Fibroblast of lung (primary cell): ENCODE measurements at places on chromosomes 7 and 10. TPM values are rescaled to one million over a fixed set of nuclear protein-coding genes. Genes with fewer than 3 reads are reported as not detected.

VSTM2A gene
- polyA plus RNA-seq = not detected in 2 replicates

DNA sequence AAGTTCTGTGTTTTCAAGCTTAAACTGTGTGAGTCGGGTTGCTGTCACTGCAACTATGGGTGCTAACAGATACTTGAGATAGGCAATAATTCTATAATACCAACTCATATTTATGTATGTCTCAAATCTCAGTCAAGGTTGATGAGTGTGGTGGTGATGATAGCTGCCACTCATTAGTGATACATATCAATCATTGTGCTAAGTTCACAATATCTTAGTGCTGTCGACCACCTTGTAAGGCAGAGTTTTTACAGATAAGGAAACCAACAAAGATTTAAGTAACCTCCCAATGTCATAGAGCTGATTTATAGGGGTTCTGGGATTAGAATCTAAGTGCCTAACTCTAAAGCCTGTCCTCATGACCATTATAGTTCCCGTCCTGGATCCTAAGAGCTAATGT, 82.5 kb downstream of the ELAPOR2 start:
- no peak for DNase-seq

DNA sequence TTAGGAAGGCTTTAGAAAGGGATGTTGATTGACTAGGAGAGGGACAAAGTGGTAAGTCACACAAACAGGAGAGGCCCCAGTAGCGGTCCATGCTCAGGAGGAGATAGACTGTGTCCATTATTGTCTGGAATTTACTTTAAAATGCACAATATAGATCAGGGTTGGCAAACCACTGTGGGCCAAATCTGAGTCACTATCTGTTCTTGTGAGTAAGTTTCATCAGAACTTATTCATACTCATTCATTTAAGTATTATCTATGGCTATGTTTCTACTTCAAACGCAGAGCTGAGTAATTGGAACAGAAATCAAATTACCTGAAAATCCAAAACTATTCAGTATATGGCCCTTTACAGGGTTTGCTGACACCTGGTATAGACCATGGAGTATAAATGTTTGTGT, 166.5 kb downstream of the COL28A1 start:
- peak; percentile 2 for DNase-seq

GRCh38 chr7:96669812-96670211, 39.8 kb downstream of the SEM1 start:
- DNase-seq = no peak

DNA sequence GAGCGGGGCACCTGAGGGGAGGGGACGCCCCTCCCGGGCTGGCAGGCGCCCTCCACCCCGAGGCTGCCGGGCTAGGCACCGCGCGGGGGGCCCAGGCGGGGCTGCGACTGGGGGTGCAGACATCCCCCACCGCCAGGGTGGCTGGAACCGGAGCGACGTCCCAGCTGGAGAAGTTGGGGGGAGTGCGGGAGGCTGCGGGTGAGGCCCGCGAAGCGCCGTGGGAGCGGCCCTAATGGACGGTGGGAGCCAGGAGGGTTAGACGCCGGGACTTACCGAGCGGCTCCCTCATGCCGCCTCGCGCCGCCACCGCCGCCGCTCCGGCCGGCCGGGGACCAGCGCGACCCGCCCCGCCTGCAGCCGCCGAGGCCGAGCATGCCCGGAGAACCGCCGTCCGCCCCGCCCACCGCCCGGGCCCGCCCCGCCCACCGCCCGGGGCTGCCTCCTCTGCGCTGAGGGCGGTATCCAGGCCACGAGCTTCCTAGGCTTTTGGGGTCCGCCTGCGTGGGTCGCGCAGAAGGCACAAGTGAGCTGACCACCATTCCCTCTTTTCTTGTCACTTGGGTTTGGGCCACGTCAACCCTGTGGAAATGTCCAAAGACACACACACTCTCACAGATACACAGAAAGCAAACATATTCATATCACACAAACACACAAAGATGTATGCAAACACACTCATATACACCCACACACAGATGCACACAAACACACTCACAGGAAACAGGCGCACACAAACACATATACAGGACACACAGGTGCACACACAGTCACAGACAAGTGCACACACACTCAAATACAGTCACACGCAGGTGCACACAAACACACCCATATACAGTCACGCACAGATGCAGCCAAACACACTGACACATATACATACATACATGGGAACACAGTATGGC, at the start of gene JCAD:
TSS of gene JCAD (minus strand) at position 378 of the 899 bp plus-strand sequence. CDS start 11,774 bp downstream, outside the sequence.
- DNase-seq = no peak

OR2F1 gene
- polyA plus RNA-seq = not detected in 2 replicates

IFIT2 gene
- polyA plus RNA-seq = 5.4 and 12.1 TPM in 2 replicates
